Activated T-helper 1 cell treated with anti-CD3 and anti-CD28 coated beads, Interleukin-2, amount 50 U/mL, for 16 hours (primary cell): ENCODE measurements at places on chromosomes 3 and 15.

- no peak for DNase-seq
These were observed 38.4 kb upstream of the VPS8 start for GRCh38 chr3:184773283-184774186.

DNA sequence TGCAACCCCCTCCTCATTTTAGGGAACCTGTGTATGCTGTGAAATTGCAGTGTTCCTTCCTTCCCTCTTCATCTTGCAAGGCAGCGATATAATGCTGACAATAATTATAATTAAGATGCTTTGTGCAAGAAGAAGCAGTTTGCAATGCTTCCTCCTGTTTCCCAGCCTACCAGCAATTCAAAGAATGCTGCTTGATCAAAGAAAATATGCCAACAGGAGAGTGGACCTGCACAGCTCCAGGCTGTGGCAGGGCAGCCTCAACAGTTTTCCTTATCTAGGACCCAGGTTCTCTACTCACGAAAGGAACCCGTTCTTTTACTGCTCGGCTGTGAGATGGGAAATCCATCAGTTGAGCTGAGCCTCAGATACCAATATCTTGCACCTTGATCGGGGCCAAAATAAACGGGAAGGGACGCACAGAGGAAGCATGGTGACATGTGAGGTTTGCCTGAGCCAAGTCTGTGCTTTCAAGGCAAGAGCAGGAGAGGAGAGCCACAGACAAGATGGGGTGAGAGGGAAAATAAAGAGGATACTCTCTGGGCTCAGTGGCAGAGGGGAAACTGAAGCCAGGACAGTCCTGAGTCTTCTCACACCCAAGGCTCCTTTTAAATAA is 22.6 kb upstream of the LRTM1 start:
- DNase-seq: no peak

- no peak for DNase-seq
These were observed 59.9 kb upstream of the CHRM5 start for GRCh38 chr15:33908406-33908805.

DNA sequence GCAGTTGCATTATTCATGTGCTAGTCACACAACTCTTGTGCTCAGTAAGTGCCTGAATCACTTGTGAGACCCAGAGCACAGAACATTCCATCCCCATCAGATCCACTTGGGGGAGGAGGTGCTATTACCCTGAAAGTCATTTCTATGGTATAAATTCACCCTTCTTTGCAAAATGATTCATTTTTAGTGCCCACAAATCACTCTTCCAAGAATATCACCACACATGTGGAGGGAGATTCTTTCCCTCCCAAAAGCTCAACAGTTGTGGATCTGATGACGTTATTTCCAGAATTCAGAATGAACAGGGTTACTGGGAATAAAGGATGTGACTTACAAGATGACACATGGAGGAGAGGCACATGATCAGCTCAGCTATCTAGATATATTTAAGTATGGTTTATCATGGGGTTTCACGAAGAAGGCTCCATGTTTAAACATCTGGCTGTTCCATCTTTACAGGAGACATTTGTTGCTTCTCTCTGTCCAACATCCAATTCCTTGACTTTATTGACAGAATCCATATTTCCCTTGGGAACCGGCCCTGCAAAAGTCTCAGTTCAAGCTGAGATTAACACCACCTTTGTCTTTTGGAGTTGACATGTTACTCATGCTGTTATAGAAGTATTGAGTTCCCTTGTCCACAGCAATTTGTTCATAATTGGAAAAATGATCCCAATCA is 214.2 kb upstream of the PROK2 start:
- DNase-seq: no peak

- no peak for DNase-seq
These were observed 91.1 kb downstream of the LINGO1 start for GRCh38 chr15:77541421-77542181.

- DNase-seq: no peak
These were observed 50.8 kb upstream of the SYN2 start for GRCh38 chr3:11953350-11953749.

- DNase-seq: no peak
These were observed 85.1 kb downstream of the DUT start for GRCh38 chr15:48416301-48416700.

GRCh38 chr3:182148360-182148759 is 436.6 kb downstream of the SOX2 start:
- no peak for DNase-seq

DNA sequence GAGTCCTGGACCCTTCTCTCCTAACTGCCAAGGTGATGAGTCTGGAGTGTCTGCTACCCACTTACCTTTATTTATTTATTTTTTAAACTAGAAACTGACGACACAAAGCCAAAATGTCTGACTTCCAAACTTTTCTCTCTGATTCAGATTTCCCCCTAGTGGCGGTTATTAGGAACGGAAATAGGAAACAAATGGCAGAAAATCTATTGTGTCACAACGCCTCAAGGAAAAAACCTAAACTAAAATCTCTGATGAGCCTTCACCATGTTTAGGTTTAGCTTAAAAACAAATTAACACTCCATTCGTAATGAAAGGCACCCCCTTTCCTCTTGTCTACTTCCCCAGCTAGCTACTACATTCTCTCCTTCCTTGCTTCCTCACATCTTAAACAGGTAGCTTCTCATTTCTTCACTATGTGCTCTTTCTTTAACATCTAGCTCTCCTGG is 94.0 kb upstream of the MEX3B start:
- DNase-seq: no peak

GRCh38 chr3:43618142-43618541 is 3.7 kb downstream of the ANO10 start:
- DNase-seq: no peak

DNA sequence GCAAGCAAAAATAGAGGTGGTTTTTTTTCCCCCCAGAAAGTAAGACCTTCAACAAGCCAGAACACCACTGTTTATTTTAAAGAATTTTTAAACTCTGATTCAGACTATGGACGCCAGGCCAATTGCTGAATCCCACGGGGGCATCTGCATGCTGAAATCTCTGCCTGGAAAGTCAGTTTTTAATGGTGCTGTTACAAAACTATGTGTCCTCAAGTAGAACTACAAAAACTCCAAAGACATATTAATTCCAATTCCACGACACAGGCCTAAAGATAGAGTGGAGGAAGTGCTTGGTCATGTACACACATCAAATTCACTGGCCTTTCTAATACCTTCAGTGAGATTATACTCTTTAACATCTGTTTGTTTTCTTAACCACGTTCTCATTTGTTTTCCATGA is 490.5 kb upstream of the NR2F2 start:
- DNase-seq: no peak
